ENCODE measurements at places on chromosomes 7 and 10. TPM values are rescaled to one million over a fixed set of nuclear protein-coding genes. Genes with fewer than 3 reads are reported as not detected.
A peak's percentile ranks its signal among the peaks of the same experiment; 100 is the strongest.

The FAM25A gene
- total RNA-seq, result not detected

The FXYD4 gene
- total RNA-seq, result not detected

The IFIT1B gene
- total RNA-seq, result not detected

The WDFY4 gene
- 2.3 TPM for total RNA-seq

The GIMAP8 gene
- total RNA-seq, result 11.5 TPM

The WNT2 gene
- 1.5 TPM for total RNA-seq

The GATA3 gene
- 36.4 TPM for total RNA-seq

DNA sequence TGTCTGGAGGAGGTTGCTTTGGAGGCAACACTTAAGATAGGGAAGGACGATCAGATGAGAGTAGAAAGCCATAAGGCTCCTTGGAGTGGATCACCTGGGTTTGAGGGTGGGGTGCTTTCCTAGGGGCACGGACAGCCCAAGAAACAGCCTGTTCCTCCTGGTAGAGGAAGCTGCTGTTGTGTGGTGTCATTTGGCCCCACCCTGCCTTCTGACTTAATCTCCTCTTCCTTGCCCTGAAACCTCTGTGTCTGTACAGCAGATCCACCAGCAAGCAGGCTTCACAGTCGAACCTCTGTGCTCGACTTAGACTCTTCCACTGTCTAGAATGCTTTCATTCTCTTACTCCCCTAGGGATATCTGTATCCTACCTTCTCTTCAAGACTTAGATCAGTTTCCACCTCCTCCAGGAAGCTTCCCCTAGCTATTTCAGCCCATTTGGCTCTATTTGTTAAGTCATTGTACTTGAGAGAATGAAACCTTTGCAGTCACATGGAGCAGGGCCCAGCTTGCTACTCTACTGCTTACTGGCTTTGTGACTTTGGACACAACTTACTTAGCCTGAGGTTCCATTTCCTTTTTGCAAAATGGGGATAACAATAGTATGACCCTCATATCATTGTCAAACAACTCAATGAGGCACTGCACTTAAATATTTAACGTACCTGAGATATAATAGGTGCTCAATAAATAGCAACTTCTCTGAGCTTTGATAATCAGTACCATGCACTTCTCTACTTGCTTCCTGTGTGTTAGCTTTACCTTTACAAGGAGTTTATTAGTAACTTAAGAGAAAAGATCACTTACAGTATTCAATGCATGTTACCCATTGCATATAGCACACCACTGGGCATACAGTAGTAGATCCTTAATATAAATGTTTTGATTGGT is 5.0 kb downstream of the MXI1 start:
- DNase-seq, result no peak
- no peaks in the 10 kb centered on the region for H3K27me3 ChIP-seq
- no peaks in the 10 kb centered on the region for H3K36me3 ChIP-seq
- H3K4me1 ChIP-seq, result peaks cover 10% of the 10 kb centered on the region
- H3K4me3 ChIP-seq, result no peak overlapping the region

- H3K27me3 ChIP-seq, result no peaks in the 10 kb centered on the region
- no peak overlapping the region for H3K27ac ChIP-seq
These were observed 148.0 kb downstream of the OAT start for GRCh38 chr10:124270530-124271327.

DNA sequence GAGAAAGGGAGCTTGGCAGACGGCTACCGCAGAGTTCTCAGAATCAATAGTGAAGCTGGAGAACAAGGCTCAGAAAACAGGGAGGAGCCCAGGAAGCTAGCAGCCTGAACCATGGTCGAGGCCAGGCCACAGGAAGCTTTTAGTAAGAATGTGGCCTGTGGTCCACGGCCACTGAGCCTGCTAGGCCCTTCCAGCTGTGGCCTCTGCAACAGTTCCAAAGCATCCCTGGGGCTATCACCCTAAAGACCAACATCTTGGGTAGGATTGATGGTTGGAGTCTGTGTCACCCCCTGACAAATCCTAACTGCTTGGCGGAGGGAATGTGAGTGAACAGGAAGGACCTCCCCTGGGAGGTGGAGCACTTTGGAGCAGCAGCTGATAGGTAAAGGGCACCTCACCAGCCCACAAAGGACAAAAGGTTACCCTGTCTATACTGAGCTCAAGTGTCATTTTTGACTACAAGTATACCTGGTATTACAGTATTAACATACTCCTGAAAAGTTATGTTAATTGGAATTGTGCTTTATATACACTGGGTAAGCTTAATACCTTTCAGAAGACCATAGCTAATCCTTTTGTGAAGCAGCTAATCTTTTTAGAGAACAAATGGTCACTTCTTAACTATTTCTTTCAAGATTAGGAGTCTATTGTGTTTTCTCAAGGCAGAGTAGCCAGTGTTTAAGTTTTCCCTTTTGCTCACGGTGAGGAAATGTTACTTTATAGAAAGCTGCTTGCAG is 18.7 kb downstream of the PTPRE start:
- no peaks in the 10 kb centered on the region for H3K27me3 ChIP-seq
- no peaks in the 10 kb centered on the region for H3K4me1 ChIP-seq
- DNase-seq, result no peak
- no peaks in the 10 kb centered on the region for H3K36me3 ChIP-seq
- H3K4me3 ChIP-seq, result no peak overlapping the region

DNA sequence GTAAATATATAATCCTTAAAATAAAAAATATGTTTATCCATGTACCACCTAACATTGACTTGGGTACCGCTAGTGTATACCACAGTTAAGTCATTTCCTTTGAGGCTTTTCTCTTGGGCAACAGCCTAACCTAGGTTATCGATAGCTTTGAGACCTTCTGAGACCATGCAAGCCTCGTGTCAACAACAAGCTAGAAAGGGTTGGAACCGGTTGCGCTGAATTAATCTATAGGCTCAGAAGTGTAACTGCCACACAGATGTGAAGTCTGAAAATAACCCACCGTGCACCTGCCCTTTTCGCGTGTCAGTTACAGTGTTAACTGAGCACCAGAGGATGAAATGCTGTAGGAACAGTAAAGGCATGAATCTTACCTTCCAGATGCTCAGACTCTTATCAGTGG is 59.8 kb downstream of the ARID5B start:
- no peaks in the 10 kb centered on the region for H3K4me1 ChIP-seq
- no peak overlapping the region for H3K4me3 ChIP-seq
- H3K36me3 ChIP-seq, result no peaks in the 10 kb centered on the region
- H3K27me3 ChIP-seq, result no peaks in the 10 kb centered on the region
- no peak for DNase-seq

GRCh38 chr7:94649450-94649849 is 6.5 kb downstream of the SGCE start:
- DNase-seq, result no peak
- no peaks in the 10 kb centered on the region for H3K4me1 ChIP-seq
- no peak overlapping the region for H3K4me3 ChIP-seq

- no peak overlapping the region for H3K27ac ChIP-seq
- no peaks in the 10 kb centered on the region for H3K36me3 ChIP-seq
- H3K4me3 ChIP-seq, result no peak overlapping the region
- H3K27me3 ChIP-seq, result no peaks in the 10 kb centered on the region
- H3K4me1 ChIP-seq, result no peaks in the 10 kb centered on the region
These were observed 106.9 kb upstream of the RHEB start for GRCh38 chr7:151626422-151627115.

DNA sequence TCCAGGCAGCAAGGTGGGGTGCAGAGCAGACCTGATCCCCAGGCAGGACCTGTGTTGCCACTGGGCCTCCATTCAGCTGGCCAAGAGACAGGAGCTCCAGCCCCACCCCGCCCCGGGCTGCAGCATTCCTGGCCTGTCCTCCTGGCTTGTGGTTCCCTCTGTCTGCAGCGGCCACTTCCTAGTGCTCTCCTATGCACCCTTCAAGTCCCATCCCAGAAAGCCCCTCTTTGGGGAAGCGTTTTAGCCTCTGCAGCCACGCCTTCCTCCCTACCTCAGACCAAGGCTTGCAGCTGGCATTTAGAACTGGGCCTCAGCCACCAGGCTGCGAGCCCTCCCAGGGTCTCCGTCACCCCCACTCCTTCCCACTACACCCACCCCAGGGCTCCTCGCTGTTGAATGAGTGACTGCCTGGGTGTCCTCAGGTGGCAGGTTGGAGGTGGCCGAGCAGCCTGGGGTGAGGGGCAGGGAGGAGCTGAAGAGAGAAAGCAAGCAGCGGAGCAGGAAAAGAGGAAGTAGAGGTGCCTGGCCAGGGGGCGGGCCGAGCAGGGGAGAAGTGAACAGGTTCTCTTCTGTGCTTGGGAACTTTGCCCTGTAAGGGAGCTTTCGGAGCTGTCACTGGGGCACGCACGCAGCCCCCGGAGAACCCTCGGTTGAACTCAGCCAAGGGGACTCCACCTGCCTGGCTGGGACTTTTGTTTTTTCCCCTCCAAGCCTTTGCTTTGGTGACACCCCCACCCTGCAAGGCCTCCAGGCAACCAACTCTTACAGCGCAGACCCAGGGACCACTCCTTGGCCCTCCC is 109.1 kb upstream of the TNRC18 start:
- no peaks in the 10 kb centered on the region for H3K27me3 ChIP-seq
- H3K36me3 ChIP-seq, result no peaks in the 10 kb centered on the region
- H3K4me1 ChIP-seq, result peaks cover 15% of the 10 kb centered on the region
- H3K4me3 ChIP-seq, result peak overlapping the region; percentile 88
- peak; percentile 88 for DNase-seq

GRCh38 chr7:130986261-130986690 is 252.3 kb upstream of the KLF14 start:
- H3K36me3 ChIP-seq, result no peaks in the 10 kb centered on the region
- peak overlapping the region; percentile 9 for H3K4me3 ChIP-seq
- H3K27ac ChIP-seq, result peak overlapping the region; percentile 81

GRCh38 chr10:126696684-126697083 is 26.2 kb upstream of the C10orf90 start:
- H3K27ac ChIP-seq, result no peak overlapping the region
- H3K27me3 ChIP-seq, result no peaks in the 10 kb centered on the region
- H3K36me3 ChIP-seq, result no peaks in the 10 kb centered on the region
- no peak overlapping the region for H3K4me3 ChIP-seq
- no peak for DNase-seq

GRCh38 chr7:84686373-84686772 is 491.8 kb upstream of the SEMA3A start:
- no peaks in the 10 kb centered on the region for H3K27me3 ChIP-seq
- no peaks in the 10 kb centered on the region for H3K4me1 ChIP-seq
- DNase-seq, result no peak
- H3K36me3 ChIP-seq, result no peaks in the 10 kb centered on the region
- H3K4me3 ChIP-seq, result no peak overlapping the region

DNA sequence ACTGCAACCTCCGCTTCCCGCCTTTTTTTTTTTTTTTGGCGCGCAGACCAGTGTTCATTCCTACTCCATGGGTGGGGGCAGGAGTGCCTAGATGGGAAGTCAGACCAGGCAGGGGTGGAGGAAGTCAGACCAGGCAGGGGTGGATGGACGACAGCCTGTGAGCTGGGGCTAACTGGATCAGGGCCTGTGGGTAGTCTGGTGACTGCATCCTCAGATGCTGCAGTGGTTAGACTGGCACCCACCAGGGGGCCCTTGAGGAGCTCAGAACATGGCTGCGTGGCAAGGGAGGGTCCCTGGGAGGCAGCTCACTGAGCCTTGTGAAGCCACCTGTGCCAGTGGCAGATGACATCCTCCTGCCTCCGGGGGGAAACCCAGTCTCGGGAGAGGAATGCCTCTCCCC is 35.1 kb downstream of the RCC1L start:
- no peaks in the 10 kb centered on the region for H3K4me1 ChIP-seq
- no peak for DNase-seq
- no peaks in the 10 kb centered on the region for H3K36me3 ChIP-seq
- H3K27ac ChIP-seq, result peak overlapping the region; percentile 43
- no peak overlapping the region for H3K4me3 ChIP-seq

- no peak overlapping the region for H3K4me3 ChIP-seq
- H3K4me1 ChIP-seq, result no peaks in the 10 kb centered on the region
- H3K27me3 ChIP-seq, result no peaks in the 10 kb centered on the region
- H3K27ac ChIP-seq, result no peak overlapping the region
- no peak for DNase-seq
These were observed 89.7 kb upstream of the PDGFA start for GRCh38 chr7:609365-609764.

DNA sequence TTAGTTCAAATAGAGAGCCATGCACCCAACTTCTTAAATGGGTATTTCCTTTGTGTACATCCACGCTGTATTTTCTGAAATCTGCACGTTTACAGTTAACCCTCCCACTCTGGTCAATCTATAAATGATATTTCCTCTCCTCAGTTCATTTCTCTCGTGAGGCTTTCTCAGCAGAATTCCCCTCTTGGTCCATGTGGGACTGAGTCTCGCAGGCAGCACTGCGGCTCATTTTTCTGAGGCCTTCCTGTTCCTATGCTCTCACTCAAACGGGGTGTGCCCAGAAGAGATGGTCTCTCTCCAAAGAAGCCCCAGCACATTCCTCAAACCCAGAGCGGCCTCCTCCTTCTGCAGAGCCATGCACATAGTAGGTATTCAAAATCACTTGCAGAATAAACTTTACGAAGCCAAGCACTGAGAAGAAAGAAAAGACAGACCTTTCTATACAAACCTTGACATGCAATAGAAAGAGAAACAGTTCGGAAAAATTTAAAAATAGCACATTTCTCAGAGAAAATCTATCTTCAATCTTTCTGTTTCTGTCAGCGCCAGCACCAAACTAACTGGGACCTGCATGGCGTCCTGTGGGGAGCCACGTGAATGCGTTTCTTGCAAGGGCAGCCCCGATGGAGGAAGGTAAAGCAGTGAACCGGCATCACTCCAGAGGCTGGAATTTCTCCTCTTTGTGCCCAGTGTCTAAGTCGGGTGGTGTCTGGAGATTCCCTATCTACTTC is 77.1 kb downstream of the HIPK2 start:
- no peak overlapping the region for H3K4me3 ChIP-seq
- no peaks in the 10 kb centered on the region for H3K27me3 ChIP-seq
- no peak for DNase-seq
- no peaks in the 10 kb centered on the region for H3K4me1 ChIP-seq
- no peaks in the 10 kb centered on the region for H3K36me3 ChIP-seq
- H3K27ac ChIP-seq, result no peak overlapping the region

GRCh38 chr7:133778472-133778871 is 348.7 kb upstream of the LRGUK start:
- no peak for DNase-seq
- no peaks in the 10 kb centered on the region for H3K36me3 ChIP-seq
- no peaks in the 10 kb centered on the region for H3K4me1 ChIP-seq
- H3K4me3 ChIP-seq, result no peak overlapping the region
- no peak overlapping the region for H3K27ac ChIP-seq

DNA sequence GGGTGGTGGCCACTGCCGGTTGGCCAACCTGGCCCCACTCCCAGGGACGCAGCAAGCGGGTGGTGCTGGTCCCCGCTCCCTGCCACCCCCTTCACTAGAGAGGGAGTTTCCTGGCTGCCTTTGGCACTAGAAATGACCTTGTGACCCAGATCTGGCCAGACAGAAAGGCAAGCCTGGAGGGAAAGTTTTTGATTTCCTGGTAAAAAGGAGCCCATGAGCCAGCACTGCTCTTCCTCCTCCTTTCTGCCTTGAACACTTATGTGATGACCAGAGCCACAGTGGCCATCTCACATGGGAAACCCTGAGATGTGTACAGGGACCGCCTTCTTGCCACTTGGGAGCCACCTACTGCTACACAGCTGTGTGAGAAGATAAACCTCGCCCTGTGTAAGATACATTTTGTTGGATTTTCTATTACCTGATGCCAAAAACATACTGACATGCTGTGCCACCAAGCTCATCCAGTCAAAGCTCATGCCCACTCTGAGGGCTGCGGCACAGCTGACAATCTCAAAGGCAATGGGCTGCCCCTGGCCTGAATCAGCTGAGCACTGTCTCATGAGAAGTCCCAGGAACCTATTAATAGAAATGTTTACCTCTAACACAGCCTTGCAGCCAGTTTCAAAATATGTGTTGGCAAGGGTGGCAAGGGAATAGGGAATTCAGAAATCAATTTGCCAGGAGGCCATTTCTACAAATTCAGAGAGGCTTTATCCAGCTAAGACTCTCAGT is 94.0 kb downstream of the CYTH3 start:
- no peak overlapping the region for H3K4me3 ChIP-seq
- DNase-seq, result no peak
- H3K27me3 ChIP-seq, result no peaks in the 10 kb centered on the region
- H3K36me3 ChIP-seq, result no peaks in the 10 kb centered on the region
- no peak overlapping the region for H3K27ac ChIP-seq
- H3K4me1 ChIP-seq, result no peaks in the 10 kb centered on the region
